CD8-positive, alpha-beta T cell (primary cell): ENCODE measurements at places on chromosomes 7 and 10.

GRCh38 chr7:135774284-135774683 is 25.7 kb upstream of the FAM180A start:
- no peak for DNase-seq

DNA sequence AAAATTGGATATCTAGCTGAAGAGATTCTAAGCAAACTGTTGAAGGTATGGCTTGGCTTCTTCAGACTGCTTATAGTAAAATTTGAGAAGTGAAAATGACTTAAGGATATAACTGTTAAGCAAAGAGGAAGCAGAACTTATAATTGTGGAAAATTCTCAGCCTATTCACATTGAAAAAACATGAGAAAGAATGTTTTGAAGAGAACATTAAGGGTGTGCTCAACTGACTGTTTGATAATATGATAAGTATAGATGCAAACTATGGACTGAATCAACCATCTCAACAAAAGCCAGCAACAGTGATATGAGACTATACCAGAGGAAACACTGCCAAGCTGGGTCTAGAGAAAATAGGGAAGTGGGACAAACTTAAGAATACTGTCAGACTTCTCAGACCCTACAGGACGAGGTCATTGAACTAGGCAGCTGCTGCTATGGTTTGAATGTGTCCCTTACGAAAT is 133.1 kb upstream of the PPP1R3A start:
- DNase-seq = no peak

DNA sequence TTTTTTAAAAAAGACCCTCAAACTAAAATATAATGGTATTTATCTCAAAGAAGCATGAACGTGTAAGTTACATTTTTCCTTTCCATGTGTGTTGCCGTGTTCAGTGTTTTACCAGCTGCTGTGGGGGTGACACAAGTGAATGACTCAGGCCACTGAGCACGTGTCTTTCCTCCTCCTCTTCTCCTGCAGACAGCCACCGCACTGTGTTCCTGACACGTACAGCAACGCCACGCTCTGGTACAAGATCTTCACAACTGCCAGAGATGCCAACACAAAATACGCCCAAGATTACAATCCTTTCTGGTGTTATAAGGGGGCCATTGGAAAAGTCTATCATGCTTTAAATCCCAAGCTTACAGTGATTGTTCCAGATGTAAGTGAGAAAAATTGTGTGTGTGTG is 29.7 kb downstream of the TMEM248 start:
- DNase-seq = no peak

DNA sequence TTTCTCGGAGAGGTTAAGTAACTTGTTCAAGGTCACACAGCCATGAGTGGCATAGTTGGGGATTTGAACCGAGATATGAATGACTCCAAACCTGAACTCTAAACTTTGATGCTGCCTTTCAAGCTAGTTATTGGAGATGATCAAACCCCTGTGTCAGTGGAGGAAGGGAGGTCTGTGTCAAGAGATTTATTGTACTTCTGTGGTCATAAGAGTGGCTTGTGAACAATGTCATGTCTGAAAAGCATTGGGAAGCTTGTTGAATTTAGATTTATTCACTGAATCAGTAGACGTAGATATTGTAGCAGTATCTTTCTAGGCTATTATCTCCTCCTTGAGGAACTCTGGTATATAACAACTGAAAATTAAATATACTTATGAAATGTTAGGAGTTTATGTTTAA is 27.3 kb downstream of the SNX10 start:
- no peak for DNase-seq

- DNase-seq = peak; percentile 30
Observed at GRCh38 chr10:70461397-70462348, 16.9 kb upstream of the PALD1 start.

DNA sequence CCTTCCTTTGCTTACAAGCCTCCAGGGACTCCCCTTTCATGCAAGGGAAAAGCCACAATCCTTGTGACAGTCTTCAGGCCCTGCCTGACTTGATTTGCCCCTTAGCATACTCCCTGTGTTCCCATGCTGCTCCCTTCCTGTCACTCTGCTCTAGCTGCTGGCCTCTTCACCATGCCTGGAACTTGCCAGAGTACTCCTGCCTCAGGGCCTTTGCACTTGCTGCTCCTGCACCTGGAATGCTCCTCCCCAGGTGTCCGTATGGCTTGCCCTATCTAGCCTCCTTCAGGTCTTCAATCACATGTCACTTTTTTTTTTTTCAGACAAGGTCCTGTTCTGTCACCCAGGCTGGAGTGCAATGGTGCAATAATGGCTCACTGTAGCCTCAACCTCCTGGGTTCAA is 22.8 kb upstream of the GOLGA7B start:
- DNase-seq = no peak

DNA sequence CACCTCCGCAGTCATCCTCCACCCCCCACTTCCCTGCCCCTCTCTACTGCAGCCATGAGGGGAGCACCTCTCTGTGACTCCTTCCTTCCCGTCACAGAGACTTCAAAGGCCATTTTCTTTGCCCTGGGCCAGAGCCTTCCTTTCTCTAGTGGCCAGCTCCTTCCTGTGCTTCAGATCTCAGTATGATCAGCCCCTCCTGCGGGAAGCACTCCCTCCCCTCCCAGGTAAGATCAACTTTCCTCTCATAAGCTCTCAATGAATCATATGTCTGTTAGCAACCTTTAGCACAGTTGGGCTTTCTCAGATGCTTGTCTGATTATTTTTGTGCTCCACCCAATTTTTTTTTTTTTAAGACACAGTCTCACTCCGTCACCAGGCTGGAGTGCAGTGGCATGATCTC is 241.0 kb upstream of the PRSS1 start:
- no peak for DNase-seq

- DNase-seq = no peak
Observed at GRCh38 chr10:4654496-4654895, 171.5 kb upstream of the AKR1E2 start.

- DNase-seq = no peak
Observed at GRCh38 chr10:44589944-44590449, 205.1 kb upstream of the CXCL12 start.

DNA sequence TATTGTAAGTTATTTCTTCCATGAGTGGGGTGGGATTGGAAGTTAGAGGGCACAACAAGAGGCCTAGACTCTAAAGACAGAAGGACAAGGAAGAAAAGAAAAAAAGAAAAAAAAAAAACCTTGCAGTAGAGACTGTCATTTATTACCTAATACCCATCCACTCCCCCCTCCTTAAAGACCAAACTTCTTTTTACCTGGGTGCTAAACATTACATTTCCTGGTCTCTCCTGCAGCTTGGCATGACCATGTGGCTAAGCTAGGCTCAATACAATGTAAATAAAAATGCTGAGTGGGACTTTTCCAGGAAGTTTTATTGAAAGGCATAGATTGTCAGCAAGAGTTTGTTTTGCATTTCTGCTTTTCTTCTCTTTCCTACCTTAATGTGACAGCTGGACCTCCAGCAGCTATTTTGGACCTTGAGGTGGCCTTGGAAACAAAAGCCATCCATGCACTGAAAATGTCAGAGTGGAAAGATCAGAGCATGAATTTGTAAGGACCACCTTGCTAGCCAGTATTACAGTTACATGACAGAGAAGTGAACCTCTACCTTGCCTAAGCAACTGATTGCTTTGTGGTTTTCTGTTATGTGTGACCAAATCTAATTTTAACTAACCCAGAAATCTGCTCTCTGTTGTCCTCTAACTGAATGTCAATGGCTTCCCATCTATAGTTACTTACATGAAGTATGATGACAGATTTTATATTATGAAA is 81.3 kb upstream of the SFMBT2 start:
- DNase-seq = no peak

DNA sequence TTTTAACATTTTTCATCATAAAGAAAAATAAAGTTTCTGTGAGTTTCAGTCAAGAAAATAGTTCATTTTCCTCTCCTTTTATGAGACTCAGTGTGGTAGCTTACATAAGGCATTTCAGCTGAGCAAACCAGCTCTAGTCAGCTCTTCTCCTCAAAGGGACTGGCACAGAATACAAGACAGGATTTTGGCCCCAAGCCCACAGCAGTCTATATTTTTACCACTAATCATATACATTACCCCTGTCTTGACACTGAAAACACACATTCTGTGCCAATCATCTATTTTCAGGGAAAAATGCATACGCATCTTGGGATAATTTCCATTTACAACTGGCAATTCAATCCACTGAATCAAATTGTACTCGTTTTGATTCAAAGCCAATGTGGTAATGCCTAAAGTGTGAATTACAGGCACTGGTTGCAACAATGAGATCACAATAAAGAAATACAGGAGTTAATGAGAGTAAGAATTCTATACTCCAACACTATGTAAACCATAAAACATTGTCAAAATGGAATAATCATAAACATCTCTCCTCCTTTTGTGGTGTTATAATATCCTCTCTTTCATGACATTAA is 186.4 kb downstream of the CACNA2D1 start:
- no peak for DNase-seq

GRCh38 chr7:111050875-111051416 is 40.0 kb upstream of the LRRN3 start:
- DNase-seq = no peak

- peak; percentile 43 for DNase-seq
Observed at GRCh38 chr7:141585592-141586510, 34.6 kb downstream of the AGK start.

DNA sequence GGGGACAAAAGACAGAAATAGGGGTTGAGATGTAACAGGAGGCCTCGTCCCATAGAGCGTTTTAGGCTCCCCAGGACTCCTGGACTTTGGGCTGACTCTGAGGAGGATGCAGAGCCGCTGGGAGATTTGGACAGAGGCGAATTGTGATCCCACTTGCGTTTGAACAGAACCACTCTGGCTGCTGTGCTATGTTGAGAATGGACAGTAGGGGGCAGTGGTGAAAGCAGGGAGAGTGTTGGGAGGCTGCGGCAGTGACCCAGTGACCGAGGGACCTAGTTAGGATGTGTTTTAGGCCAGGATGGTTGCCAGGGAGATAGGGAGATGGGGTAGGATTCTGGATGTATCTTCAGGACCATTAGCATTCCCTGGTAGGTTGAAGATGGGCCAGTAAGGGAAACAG is 271.6 kb downstream of the CCDC3 start:
- DNase-seq = no peak

- DNase-seq = no peak
Observed at GRCh38 chr7:74222851-74223710, 13.3 kb downstream of the LAT2 start.
